ENCODE measurements at places on chromosomes 16 and 17.

DNA sequence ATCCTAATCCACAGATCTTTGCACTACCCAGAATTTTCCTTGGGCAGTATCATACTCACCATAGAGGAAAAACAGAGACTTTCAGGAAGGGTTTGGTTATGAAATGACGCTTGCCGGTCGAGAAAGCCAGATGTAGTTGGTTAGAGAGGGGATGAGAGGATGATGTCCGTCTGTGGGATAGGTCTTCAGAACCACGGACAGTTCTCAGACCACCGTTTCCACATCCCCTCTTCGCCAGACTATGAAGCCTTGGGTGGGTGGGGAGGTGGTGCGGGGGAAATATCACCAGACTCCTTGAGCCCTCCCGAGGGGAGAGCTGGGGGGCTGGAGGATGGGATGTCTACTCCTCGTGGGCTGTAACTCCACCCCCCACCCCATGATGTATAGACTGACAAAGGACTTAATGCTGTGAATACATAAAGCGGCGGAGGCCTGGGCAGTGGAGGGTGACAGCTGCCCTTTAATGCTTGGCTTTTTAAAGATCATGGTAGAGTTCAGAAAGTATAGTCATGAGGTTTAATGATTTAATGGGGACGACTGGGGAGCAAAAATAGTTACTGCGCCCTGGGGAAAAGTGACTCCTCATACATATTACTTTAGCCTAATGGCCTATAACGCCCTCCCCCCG is 96.6 kb downstream of the MRM1 start:
- no peak for DNase-seq

- no peak for DNase-seq
Observed at GRCh38 chr17:10077561-10078299, 120.7 kb downstream of the GAS7 start.

DNA sequence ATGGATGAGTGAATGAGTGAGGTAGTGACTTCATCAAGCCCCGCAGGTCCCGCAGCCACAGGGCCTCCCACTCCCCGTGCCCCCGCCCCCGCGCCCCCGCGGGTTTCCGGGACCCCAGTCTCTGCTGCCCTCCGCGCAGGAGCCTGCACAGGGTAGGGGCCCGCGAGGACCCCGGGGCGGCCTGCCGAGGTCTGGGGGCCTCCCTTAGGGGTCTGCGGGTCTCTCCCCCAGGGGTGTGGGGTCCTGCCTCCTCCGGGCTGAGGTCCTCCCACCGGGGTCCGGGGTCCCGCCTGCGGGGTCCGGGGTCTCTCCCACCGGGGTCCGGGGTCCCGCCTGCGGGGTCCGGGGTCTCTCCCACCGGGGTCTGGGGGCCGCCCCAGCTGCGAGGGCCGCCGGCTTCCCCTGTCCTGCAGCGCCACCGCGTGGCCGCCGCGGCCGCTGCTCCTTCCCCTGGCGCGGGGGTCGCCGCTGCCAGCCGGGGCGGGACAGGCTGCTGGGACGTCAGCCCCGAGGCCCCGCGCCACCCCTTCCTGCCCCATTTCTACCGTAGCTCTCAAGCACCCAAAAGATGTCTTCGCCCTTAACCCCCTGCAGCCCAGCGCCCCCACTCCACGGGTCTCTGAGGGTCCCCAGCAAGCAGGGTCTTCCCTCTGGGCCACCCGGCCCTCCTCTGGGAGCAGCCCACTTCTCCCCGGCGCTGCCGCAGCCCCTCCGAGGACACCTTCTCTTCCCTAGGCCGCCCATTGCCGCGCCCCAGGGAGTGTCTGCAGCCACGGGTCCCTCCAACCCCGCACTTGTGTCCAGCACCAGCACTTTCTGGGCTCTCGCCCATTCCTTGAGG is 10.4 kb upstream of the CHMP6 start:
- DNase-seq = no peak

DNA sequence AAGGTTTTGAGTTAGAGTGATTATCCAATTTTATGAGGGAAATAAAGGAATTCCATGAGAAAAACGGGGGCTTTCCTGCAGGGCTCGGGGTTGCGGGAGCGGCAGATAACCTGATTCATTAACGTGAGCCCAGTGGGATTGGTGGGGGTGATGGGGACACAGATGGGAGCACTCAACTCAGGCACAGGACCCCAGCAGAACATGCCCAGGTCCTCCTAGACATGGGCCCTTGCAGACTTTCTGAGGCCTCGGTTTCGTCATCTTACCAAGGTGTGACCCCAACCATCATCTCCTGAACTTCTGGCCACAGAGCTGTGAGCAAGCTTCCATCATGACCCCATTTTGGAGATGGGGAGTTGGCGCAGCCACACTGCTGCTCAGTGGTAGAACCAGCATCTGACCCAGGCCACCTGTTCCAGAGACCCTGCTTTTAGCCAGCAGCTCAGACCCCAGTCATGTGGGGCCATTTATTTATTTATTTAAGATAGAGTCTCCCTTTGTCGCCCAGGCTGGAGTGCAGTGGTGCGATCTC is 22.3 kb downstream of the CARHSP1 start:
- no peak for DNase-seq

GRCh38 chr17:44779211-44780025 is 20.6 kb downstream of the ADAM11 start:
- DNase-seq = peak; percentile 76

DNA sequence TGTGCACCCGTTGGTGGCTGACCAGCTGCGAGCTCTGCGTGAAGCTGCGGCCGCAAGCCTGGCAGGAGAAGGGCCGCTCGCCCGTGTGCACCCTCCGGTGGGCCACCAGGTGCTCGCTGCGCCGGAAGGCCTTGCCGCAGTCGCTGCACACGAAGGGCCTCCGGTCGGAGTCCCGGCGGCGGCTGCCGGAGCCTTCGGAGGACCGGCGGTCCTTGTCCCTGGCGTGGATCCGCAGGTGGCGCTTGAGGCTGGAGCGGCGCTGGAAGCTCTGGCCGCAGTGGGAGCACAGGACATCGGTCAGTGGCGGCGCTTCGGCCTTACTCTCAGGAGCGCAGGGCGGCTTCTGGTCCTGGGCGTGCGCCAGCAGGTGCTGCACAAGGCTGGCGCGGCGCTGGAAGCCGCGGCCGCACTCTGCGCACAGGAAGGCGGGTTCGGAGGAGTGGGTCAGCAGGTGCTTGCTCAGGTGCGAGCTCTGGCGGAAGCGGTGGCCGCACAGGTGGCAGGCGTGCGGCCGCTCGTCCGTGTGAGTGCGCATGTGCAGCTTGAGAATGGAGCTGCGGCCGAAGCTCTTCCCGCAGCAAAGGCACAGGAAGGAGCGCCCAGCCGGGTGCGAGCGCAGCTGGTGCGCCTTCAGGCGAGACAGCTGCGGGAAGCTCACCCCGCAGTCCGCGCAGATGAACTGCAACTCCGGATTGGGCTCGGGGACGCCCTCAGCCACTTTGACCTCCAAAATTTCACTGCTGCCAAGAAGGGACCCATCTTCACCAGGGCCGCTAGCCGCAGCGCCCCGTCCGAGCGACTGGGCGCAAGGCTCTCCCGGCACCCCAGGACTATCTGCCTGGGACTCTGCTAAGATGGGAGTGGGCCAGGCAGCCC is 9.1 kb downstream of the ZSCAN10 start:
- no peak for DNase-seq

DNA sequence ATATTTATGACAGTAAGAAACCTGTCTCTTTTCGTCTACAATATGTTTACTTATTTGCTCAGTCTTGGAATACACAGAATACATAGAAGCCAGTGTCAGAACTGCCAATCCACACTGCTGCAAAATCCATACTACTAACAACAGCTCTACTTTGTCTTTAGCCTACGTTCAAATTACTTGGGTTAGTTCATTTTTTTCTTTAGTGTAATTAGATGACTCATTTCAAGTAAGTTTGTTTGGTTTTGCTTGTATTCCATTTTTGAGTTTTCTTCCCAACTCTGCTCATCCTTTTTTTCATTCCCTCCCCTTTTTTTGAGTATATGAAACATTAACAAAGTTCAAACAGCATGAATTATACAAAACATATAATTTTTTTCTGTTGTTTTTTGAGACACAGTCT is 16.9 kb downstream of the CMC2 start:
- DNase-seq = no peak

GRCh38 chr16:8905795-8906591 is 23.8 kb downstream of the LITAFD start:
- no peak for DNase-seq
